ENCODE measurements at places on chromosomes 11 and 22.

- DNase-seq: peak; percentile 32
These were observed 4.6 kb downstream of the CDPF1 start for GRCh38 chr22:46245511-46245910.

DNA sequence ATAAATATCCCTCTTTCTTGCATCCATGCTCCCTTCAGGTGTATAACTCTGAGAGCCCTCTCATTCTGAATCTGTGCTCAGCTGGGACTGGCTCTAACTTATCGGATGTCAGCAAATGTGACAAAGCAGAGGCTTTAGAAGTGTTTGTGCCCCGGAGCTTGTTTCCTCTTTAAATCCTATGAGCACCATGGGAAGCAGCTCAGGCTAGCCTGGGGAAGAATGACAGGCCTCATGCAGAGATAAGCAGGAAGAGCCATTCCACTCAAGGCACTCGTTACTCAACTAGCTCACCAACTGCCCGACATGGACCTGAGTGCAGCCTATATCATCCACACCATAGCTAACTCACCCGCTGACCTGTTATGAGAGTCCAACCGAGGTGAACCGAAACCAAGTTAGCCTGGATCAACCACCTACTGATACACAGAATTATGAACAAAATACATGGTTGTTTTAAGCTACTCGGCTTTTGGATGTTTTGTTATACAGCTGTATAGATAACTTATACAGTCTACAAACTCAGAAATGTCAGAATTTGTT lies 990.7 kb downstream of the NTM start:
- no peak for DNase-seq

DNA sequence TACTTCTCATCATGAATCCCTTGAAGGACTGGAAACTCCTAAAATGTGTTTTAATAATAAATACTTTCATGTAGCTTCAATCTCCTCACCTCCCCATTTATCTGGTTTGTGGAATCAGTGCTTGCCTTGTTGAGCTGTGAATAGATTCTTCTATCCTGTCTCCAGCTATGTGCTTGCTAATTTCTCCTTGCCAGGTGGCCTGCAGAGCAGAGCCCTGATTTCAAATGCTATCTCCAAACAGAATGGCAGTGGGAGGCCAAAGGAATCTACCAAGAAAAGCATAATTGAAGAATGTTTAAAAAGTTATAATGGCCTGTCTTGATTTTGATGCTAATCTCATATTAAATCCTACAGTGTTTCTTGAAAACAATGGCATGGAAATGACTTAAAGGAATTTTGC lies 309.3 kb upstream of the CHORDC1 start:
- no peak for DNase-seq

GRCh38 chr22:18980829-18981228 lies 44.7 kb upstream of the PRODH start:
- no peak for DNase-seq

DNA sequence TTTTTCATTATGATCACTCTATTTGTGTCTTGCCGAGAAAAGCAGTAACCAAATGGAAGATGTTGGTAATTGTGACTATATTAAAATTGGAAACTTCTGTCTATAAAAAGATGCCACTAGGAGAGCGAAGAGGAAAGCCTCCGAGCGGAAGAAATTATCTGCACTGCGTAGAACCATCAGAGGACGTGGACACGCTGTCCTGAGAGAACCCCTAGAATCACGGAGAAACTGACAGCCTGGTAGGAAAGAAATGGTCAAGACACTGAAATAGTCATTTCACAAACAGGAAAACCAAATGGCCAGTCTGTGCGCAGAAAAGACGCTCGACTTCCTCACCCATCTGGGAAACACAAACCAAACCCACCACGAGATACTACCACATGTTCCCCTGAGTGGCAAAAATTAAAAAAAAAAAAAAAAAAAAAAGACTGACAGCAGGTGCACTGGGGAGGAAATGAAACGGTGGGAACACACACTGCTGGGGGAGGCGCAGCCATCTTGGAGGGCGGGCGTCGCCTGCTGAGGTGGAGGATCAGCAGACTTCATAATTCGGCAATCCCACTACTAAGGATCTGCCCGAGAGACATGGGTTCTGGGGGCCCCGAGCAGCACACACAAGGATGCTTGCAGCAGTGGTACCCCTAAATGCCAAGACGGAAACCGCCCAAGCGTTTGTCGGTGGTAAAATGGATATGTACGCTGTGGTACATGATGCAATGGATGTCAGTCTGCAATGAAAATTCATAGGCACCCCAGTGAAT lies 21.3 kb downstream of the IFITM10 start:
- DNase-seq: no peak

GRCh38 chr11:44865866-44866272 lies 84.8 kb downstream of the TP53I11 start:
- DNase-seq: no peak

DNA sequence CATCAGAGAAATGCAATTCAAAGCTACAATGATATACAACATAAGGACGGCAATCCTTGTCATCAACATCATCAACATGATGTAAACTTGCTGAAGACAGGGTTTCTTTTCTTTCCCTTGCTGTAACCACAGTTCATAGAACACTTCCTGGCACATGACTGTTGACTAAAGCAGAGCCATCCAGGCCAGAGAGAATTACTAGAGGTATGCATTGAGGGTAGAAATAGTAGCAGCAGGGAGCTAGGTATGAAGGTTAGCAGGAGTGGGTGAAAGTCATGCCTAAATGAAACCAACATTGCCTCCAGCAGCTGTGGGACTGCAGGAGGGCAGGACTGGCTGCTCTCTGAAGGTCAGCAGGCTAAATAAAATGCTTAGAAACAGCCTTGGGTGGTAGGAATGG lies 103.7 kb downstream of the LRRC32 start:
- peak; percentile 35 for DNase-seq

DNA sequence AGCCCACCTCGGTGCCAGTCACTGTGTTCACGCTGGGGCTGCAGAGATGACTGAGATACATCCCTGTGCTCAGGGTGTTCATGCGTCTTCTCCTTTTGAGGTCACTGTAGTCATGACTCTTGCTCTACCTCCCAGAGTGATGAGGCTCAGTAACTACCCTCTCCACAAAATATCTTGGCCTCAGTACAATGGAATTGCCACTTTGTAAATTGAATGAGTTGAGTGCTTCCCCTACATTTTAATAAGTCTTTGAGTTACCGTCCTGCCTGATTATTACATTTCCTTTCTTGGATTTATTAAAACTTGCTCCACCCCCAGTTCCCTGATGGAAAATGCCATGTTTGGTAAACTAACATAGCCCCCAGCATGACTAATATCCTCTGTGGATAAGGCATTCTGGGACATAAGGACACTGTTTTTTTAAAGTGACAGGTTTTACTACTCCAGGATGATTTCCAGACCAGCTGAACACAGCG lies 15.9 kb downstream of the PRSS23 start:
- peak; percentile 70 for DNase-seq

GRCh38 chr11:101478587-101479369 lies 105.0 kb downstream of the TRPC6 start:
- no peak for DNase-seq

DNA sequence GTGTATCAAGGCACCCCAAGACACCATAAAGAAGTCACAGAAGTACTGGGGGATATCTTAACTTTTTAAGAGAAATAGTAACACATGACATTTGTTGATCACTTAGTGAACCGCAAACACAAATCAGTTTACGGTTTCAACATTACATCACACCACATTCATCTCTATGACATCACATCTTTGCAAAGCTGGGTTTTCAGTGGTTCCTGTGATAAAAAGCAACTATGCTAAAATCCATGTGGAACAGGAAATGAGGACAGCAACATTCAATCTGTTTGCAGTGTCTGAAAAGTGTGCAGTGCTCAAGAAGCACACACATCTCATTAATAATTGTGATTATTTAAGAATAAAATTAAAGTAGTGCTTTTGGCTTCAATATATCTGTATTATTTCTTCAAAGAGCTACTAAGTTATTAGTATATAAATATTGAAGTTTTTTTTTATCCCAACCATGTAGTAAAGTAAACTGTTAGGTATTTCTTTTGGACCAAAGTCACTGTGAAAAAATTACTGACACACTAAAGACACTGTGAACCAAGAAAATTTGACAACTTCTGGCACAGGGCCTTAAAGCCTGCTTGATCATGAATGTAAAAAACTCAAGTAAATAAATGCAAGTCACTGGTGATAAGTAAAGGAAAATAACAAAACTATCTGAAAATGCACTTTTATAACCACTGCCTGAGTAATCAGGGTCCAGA lies 156.0 kb upstream of the SOX6 start:
- no peak for DNase-seq

GRCh38 chr11:69881467-69882269 lies 62.5 kb upstream of the FGF3 start:
- no peak for DNase-seq

DNA sequence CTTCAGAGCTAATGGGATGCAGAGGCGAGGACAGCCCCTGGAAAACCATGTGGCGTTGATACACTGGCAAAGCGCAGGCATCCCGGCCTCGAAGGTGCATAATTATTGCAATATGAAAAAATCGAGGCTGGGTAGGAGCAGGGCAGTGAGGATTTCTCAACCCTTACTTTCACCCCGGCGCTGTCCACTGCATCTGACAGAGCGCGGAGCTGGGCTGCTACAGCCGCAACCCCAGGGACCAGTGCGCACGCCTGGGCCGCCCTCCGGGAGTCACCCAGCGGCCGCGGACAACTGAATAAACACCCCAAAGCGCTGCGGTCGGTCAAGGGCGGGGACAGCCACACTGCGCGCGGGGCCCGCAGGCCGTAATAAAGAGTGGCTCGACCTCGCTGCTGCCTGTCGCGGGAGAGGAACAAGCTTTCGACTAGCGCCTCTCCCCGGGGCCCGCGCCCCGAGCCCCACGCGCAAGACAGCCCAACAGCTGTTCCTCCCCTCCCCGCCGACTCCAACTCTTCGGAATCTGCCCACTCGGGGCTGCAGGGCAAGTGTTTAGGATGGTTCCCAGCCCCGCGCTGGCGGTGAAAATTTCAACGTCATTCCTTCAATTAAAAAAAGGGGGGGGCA lies 3.6 kb upstream of the WT1 start:
- DNase-seq: no peak

DNA sequence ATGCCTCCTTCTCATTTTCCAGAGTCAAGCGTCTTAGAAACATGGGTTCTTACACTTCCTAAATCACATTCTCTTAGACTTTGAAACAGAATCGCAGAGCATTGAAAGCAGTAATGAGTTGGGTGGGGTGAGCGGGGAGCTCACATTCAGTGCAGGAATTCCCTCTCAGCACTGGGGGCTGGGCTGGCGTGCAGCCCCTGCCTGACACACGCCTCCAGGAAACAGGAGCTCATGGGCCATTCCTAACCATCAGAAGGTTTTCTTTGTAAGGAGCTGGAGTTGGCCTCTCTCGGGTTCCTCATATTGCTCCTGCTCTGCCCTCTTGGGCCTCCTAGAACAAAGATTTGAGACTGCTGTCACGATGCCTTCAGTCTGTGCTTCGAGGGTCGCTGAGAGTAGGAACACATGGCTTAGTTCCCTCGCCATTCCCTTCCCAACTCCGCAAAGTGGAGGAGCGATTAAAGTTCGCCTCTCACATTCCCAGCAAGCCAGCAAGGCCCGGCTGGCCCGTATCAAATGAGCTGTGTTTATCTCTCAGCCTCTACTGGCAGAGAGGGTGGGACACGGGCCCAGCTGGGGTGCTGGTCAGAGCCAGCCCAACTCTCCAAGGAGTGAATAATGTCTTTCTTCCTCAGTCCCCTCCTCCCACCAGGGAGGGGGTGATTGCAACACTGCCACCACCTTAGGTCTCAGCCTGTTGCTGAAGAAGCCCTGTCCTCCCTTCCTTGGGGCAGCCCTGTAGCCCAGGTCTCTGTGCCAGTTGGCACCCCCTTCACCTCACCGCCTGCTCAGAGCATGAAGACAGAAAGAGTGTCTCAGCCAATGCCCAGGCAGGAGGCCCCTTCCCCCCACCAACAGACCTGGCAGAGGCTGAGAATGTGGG lies 10.4 kb downstream of the CHRDL2 start:
- DNase-seq: no peak

DNA sequence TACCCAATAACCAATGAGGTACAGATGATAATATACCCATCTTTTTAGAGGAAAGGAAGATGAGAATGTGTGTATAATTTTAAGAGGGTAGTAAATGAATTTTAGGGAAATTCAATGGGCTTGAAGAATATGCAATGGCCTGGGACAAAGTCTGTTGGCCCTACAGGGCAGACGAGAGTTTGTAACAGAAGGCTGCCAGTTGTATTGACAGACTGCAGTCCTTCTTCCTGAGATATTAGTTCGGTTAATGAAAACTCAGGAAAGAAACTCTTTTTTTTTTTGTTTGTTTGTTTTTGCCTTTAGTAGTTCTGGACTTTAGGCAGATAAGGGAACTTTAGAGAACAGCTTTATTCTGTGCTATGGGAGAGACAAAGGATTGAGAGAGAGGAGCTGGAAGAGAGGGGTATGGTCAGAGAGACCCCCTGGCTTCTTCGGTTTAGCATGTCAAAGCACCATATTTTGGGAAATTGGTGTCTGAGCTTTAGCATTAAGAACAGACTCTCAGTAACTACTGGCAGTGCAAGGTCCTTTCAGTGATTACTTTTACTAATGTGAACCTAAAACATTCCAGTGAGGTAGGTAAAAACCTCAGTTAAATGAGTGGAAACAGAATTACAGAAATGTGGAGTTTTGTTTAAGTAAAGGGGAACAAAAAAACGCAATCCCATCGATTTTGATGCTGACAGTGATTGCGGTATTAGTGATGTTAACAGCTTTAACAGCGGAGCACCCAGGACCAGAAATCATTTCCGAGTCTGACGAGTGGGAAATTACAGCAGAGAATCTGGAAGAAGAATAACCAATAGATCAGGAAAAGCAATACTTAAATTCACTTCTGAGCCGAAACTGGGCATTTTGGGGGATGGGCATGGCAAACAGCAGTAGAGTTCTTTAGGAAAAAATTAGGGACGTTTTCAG lies 644 bp upstream of the NAALAD2 start:
- no peak for DNase-seq

- DNase-seq: no peak
These were observed 41.3 kb downstream of the NARS2 start for GRCh38 chr11:78533399-78533798.

- DNase-seq: no peak
These were observed 4.9 kb downstream of the RGL4 start for GRCh38 chr22:23695571-23696325.

GRCh38 chr11:112581747-112582146 lies 321.1 kb upstream of the PLET1 start:
- no peak for DNase-seq

GRCh38 chr11:15148169-15148568 lies 33.4 kb downstream of the INSC start:
- DNase-seq: no peak

Measured in kidney tubule cell (primary cell).